ENCODE measurements at places on chromosomes 4 and X. TPM values are rescaled to one million over a fixed set of nuclear protein-coding genes. Genes with fewer than 3 reads are reported as not detected.

- no peak for DNase-seq
Observed at GRCh38 chr4:80045786-80046185, 27.2 kb downstream of the ANTXR2 start.

- no peak for DNase-seq
Observed at GRCh38 chr4:968621-969394, 4.6 kb downstream of the DGKQ start.

- DNase-seq, result no peak
Observed at GRCh38 chr4:27720010-27720766, 859.5 kb downstream of the STIM2 start.

GRCh38 chr4:6869944-6870343, 39.7 kb upstream of the TBC1D14 start:
- DNase-seq, result no peak

DNA sequence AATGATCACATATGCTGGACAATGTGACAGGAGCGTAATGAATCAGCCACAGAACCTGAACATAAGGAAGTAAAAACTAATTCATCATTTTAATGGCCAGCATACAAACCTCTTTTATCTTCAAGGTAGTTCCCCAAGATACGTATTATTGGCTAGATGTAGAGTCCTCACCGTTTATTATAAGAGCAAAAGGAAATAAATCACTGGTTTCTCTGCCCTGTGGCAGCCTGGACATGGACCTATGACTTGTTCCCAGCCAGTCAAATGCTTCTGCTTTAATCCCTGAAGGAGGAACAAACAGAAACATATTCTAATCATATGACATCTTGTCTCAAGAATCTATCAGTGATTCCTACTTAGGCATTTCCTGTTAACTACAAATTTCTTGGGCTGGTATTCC, 86.8 kb upstream of the FAM241A start:
- DNase-seq, result no peak

DNA sequence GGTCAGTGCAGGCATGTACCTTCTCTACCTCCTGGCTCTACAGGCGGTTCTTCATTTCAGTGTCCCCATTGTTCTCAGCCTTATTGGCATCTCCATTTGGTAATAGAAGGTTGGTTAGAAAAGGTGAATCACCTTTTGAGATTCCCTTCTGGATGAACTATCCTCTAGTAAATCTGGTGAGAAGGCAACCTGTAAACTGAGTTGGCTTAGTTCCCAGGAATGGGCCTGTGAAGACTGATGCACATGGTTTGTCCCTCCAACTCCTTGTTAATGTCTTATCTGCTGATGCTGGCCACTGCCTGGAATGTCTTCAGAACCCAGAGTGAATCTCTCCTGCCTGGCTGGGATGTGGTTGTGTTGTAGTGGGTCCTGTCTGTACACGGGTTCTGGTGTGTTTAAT, 143.4 kb upstream of the WDR1 start:
- DNase-seq, result no peak

Gene ATP6AP2
- total RNA-seq, result 77.1 TPM

Gene UNC5C
- 0.12 TPM for total RNA-seq

All from GM23338 (cell line).